DMS79 treated with DMSO at 0.1 percent for 48 hours (cell line): ENCODE measurements at places on chromosomes 4 and X.

GRCh38 chr4:4502694-4503311 lies 39.0 kb downstream of the STX18 start:
- DNase-seq = no peak

DNA sequence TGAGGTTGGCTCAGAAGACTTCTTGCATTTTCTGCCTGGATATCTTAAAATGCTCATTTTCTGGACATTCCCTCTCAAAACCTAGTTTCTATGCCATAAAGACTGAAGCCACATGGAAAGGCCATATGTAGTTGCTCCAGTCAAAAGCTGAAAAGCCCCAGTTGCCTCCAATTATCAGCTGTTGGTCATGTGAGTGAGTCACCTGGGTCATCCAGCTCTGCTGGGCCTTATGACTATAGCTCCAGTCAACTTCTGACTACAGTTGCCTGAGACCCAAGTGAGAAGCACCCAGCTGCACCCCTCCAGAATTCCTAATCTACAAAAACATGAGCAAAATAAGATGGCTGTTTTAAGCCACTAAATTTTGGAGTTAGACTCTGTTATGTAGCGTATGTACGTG lies 41.9 kb downstream of the HELQ start:
- no peak for DNase-seq

DNA sequence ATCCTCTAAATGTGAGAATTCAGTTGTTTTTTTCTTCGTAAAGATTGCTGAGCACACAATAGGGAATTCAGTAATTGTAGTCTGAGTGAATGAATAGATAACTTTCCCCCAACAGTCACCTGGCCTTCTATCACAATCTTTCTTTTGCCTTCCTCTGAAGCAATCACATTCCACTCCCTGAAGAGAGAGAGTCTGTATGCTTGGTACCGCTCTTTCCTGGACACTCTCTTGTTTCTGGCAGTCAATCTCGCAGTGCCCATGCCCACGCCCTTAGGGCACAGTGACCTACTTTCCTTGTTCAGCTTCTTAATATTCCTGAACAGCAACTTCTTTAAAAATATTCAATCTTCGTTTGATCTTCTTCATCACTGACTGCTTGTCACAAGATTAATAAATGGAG lies 255.9 kb downstream of the ADAMTS3 start:
- no peak for DNase-seq

GRCh38 chrX:86383681-86384540 lies 235.7 kb downstream of the DACH2 start:
- no peak for DNase-seq

GRCh38 chr4:168028970-168029597 lies 63.3 kb upstream of the ANXA10 start:
- DNase-seq = no peak
